NK-92 treated with Interleukin-12 subunit alpha and Interleukin-12 subunit beta, amount 100 ng/mL, for 24 hours (cell line): ENCODE measurements at places on chromosomes 12 and 14.

DNA sequence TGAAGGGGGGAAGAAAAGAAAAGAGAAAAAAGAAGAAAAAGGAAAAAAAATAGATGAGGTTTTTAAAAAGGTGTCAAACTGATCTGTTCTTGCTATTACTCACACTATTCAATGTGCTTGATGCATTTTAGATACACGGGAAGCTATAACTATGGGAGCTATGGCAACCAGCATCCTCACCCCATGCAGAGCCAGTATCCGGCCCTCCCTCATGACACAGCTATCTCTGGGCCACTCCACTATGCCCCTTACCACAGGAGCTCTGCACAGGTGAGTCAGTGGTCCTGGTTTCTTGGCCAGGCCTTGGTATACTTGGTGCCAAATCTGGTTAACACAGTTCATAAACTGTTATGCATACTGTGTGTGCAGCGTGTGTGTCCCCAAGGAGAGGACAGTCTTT is 24.0 kb upstream of the RIC8B start:
- DNase-seq = peak; percentile 12

DNA sequence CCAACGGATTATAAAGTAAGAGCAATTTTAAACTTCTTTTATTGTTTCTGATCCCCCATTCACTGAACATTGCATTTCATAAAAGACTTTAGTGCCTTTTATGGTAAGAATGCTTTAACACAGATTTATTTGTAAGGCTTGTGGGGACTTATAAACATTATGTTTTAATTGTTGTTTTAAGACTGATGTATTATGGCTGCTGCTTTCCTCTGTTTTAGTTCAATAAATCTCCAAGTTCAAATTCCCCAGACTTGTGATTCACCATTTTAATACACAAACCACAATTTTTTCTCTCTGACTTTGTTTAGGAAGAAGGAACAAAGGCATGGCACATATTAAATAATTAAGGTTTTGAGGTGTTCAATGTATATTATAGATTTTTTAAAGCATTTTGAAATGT is 753.3 kb downstream of the SLC6A15 start:
- no peak for DNase-seq

GRCh38 chr12:24943947-24944600 is 4.8 kb downstream of the BCAT1 start:
- DNase-seq = no peak

GRCh38 chr12:25324861-25325260 is 74.1 kb upstream of the KRAS start:
- no peak for DNase-seq

DNA sequence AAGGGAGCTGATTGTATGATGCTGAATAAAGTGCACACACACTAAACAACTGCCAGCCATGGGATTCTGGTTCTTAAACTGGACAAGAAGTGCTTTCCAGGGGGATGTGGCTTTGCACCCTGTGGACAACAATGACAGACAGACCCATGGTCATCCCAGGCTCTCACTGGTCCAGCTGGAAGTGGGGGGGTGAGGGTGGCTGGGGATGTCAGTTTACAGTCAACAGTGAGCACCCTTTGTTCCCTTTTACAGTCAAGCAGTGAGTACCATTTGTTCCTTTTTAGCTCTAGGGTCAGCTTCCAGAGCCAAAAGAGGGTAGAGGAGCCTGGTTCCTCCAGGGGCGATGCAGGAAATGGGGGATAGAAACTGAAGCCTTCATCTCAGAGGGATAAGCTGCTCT is 100.7 kb downstream of the SMOC1 start:
- no peak for DNase-seq

DNA sequence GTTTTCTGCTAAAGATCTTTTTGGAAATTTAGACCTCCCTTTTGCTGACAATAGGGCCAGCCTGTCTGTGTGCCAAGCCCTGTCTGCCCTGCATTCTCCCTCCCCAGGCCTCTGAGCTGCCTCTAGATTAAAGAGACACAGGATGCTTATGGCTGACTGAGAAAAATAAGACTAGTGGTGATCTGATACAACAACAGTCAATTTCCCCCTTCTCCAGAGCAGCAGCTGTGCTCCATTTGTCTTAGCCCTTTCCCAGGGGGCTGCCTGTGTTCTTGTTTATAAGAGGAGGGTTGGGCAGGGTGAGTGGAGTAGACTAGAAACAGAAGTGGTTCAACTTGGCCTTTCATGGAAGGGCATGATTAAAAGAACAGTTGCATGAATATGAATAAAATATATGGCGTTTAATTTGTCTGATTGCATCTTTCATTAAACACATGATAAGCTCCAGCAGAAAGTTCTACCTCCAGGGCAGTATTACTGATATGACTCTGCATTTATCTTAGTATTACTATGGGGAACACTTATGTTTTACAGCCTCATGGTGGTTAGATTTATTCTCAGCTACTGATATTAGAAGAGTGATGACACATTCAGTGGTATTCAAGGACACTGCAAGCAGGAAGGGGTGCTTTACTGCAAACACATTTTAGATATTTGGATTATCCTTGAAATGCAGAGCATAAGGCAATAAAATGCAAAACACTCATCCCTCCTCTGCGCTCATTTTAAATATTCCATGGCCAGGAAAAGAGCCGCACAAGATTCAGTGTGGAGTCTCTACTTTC is 150.2 kb upstream of the CLEC14A start:
- no peak for DNase-seq

GRCh38 chr14:100283984-100284881 is 22.0 kb downstream of the SLC25A29 start:
- no peak for DNase-seq

DNA sequence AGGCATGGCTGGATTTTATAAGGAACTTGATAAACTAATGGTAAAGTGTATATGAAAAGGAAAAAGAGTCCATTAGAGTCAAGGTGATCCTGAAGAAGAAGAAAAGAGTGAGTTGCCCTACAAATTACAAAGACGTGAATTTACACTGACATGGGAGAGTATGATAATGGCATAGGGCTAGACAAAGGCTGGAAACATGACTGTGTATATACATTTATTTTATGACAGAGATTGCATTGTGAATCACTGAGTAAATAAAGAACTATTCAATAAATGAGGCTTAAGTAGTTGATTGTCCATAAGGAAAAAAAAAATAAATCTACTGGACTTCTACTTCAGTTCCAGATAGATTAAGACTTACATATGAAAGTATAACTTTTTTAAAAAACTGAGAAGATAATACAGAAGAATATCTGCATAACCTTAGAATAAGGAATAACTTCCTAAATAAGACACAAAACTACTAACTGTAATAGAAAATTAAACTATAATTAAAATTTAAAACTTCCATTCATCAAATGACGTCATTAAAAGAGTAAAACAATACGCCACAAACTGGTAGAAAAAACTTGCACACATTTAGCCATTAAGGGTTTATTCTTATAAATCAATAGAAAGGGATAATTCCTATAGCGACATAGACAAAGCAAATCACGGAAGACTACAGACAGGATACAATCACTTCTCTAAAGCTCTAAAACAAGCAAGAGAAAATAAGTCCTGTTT is 278.5 kb downstream of the NOVA1 start:
- DNase-seq = no peak
